ENCODE measurements at places on chromosomes 12 and 14. TPM values are rescaled to one million over a fixed set of nuclear protein-coding genes. Genes with fewer than 3 reads are reported as not detected.

Gene SELPLG
- total RNA-seq = 0.44 TPM

Gene CDC42BPB
- 60.0 TPM for total RNA-seq

Gene PIP4K2C
- total RNA-seq = 42.0 TPM

Gene MUCL1
- not detected for total RNA-seq

Gene KITLG
- total RNA-seq = 211 TPM

Gene CIT
- total RNA-seq = 55.9 TPM

Gene CLEC14A
- not detected for total RNA-seq

Gene LRP1-AS
- total RNA-seq = not detected

Gene KLHL33
- not detected for total RNA-seq

Gene ADAM21
- not detected for total RNA-seq

Gene KLHL42
- total RNA-seq = 36.5 TPM

Gene DHRS1
- total RNA-seq = 15.6 TPM

Gene TAMALIN
- total RNA-seq = 3.7 TPM

Gene CLEC9A
- not detected for total RNA-seq

Gene ACSM4
- total RNA-seq = not detected

Gene DTX1
- not detected for total RNA-seq

Gene RASSF9
- 0.20 TPM for total RNA-seq

Gene MYBPC1
- not detected for total RNA-seq

Gene PZP
- total RNA-seq = not detected

Gene KRT6C
- not detected for total RNA-seq

Gene CYP27B1
- total RNA-seq = 7.1 TPM

Gene AVPR1A
- total RNA-seq = not detected

Gene RERGL
- not detected for total RNA-seq

Gene NOXRED1
- 0.41 TPM for total RNA-seq

Gene RPS6KL1
- total RNA-seq = 6.8 TPM

Gene TRIM9
- total RNA-seq = 2.7 TPM

Gene CFL2
- total RNA-seq = 39.7 TPM

Gene RNASE1
- 1.5 TPM for total RNA-seq

Gene NEUROD4
- total RNA-seq = not detected

Gene TMEM229B
- total RNA-seq = 0.19 TPM

Gene TOMM20L
- 1.2 TPM for total RNA-seq

Gene TMEM132D
- total RNA-seq = not detected

Gene TAS2R9
- not detected for total RNA-seq

Gene IGFBP6
- total RNA-seq = 34.7 TPM

Gene PMEL
- total RNA-seq = 7.8 TPM

Gene ETFBKMT
- total RNA-seq = 2.1 TPM

Gene EID3
- 2.0 TPM for total RNA-seq

Gene GSG1
- total RNA-seq = not detected

Gene ANO4
- 0.09 TPM for total RNA-seq

Gene LALBA
- total RNA-seq = not detected

Gene NDUFB1
- 115 TPM for total RNA-seq

Gene CEBPE
- total RNA-seq = not detected

Gene NPFF
- not detected for total RNA-seq

Gene ITGA7
- total RNA-seq = 47.0 TPM

Gene PSMB11
- not detected for total RNA-seq

Gene SMCO2
- total RNA-seq = 0.93 TPM

Gene GTF2A1
- 35.1 TPM for total RNA-seq

Gene KIF5A
- total RNA-seq = 0.05 TPM

Gene MIPOL1
- 20.9 TPM for total RNA-seq

Gene GPR68
- 0.14 TPM for total RNA-seq

Gene ZC3H14
- 77.6 TPM for total RNA-seq

Gene CDH24
- 7.9 TPM for total RNA-seq

Gene PARP2
- total RNA-seq = 49.4 TPM

Measured in Caco-2 (cell line).